ENCODE measurements at places on chromosomes 5 and 9. TPM values are rescaled to one million over a fixed set of nuclear protein-coding genes. Genes with fewer than 3 reads are reported as not detected.

DNA sequence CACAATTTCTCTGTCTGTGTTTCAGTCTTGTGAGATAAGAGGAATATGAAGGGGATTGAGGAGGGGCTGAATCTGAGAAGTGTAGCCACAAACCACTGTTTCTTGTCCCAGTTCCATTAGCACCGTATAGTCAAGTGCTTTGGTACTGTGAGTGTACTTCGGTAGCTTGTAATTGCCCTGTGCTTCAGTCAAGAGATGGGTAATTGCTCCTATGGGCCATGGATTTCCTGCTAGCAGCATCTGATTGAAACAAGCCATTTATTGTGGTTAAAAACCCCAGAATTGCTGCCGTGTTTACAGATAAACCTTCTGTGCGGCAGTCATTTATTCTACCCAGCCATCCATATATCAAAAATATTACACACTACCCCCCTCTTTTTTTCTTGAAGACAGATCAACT, 98.6 kb downstream of the MAT2B start:
- H3K36me3 ChIP-seq = no peaks in the 10 kb centered on the region
- no peaks in the 10 kb centered on the region for H3K27me3 ChIP-seq
- no peak overlapping the region for H3K27ac ChIP-seq
- no peaks in the 10 kb centered on the region for H3K4me1 ChIP-seq

GRCh38 chr9:113979343-113980127, 98.6 kb downstream of the AMBP start:
- no peak overlapping the region for H3K4me3 ChIP-seq
- H3K27me3 ChIP-seq = no peaks in the 10 kb centered on the region
- H3K27ac ChIP-seq = no peak overlapping the region

DNA sequence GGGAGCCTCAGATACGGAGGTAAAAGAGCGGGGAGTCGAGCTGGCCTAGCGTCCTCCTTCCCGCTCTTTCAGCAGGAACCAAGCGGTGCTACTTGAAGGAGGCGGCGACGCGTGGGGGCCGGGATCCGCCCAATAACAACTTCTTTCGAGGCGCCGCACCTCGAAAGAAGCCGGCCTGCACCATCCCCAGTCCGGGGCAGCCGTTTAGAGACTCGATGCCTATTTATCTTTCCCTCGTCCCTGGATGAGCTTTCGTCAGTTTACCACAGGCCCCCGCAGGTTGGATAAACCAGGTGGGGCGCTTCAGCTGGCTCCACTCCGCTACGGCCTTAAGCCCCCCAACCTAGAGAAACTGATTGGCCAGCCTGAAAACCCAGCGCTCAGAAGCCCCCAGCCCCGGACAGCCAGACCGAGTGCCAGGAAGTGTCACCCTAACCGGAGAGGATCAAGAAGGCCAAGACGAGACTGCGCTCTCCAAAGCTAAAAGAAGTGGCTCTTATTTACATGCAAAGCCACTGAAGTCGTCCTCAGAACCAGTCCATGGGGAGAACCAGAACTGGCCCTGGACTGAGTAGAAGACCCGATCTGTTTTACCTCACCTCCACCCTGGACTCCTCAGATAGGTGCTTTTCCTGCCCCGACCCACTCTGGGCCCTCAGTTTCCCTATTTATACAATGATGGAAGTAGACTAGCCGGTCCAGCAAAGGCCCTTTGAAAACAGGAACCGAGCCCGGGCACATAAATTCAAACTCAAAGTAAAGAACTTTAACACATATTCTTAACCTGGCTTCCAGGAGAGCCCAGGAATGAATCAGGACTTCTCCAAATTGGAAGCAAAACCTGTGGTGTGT, 1.4 kb downstream of the HAND1 start:
- H3K27ac ChIP-seq = no peak overlapping the region
- peaks cover 98% of the 10 kb centered on the region for H3K27me3 ChIP-seq
- no peak overlapping the region for H3K4me3 ChIP-seq
- no peak for DNase-seq

DNA sequence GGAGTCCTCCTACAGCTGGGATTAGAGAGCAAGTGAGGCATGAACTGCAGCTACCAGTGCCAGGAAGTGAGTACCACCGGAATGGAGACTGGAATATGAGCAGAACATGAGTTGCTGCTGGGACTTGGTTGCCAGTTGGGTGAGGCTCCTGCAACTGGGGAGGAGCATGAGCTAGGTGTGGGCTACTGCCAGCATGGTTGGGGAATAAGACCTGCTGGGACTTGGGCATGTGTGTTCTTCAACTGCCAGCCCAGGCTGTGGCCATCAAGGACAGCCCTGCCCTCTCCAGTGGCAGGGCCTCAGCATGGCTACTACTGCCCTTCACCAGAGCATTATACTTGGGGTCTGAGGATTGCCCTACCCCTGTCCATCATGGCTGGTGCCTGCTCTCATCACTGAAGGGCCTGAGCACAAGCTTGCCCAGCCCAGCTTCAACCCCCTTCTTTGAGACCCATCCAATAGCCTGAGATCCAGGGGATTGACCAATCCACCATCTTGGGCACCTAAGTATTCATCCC, 665.0 kb downstream of the ELAVL2 start:
- H3K36me3 ChIP-seq = no peaks in the 10 kb centered on the region
- H3K4me3 ChIP-seq = no peak overlapping the region
- no peaks in the 10 kb centered on the region for H3K4me1 ChIP-seq
- no peaks in the 10 kb centered on the region for H3K27me3 ChIP-seq

DNA sequence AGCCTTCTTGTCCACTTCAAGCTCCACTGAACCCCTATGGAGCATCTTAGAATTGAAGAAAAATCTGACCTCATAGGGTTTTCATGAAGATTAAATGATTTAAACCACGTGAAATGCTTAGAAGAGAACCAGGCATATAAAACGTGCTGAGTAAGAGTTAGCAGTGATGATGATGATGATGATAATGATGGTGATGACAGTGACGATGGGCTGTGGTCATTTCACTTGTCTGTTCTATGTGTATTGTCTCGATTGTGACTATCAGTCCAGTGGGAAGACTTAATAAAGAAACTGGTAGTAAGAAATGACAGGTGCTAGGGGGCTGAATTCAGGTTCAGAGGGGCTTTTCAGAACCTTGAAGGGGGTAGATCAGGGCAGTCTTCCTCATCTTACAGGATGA, 45.1 kb upstream of the CDKN2AIPNL start:
- H3K4me3 ChIP-seq = no peak overlapping the region
- no peaks in the 10 kb centered on the region for H3K27me3 ChIP-seq
- no peaks in the 10 kb centered on the region for H3K36me3 ChIP-seq
- peaks cover 11% of the 10 kb centered on the region for H3K4me1 ChIP-seq

GRCh38 chr9:19185191-19185590, 45.3 kb upstream of the DENND4C start:
- H3K27me3 ChIP-seq = no peaks in the 10 kb centered on the region
- no peaks in the 10 kb centered on the region for H3K36me3 ChIP-seq
- peaks cover 16% of the 10 kb centered on the region for H3K4me1 ChIP-seq
- no peak for DNase-seq

- no peak overlapping the region for H3K27ac ChIP-seq
- DNase-seq = peak; percentile 10
- no peaks in the 10 kb centered on the region for H3K27me3 ChIP-seq
- no peaks in the 10 kb centered on the region for H3K36me3 ChIP-seq
- peaks cover 4% of the 10 kb centered on the region for H3K4me1 ChIP-seq
- no peak overlapping the region for H3K4me3 ChIP-seq
Observed at GRCh38 chr9:35570709-35571504, 34.2 kb upstream of the TESK1 start.

- H3K4me1 ChIP-seq = no peaks in the 10 kb centered on the region
- H3K36me3 ChIP-seq = no peaks in the 10 kb centered on the region
- no peak within 1 kb of the TSS for H3K27ac ChIP-seq
- peak; percentile 90 for DNase-seq
- H3K27me3 ChIP-seq = no peaks in the 10 kb centered on the region
- H3K4me3 ChIP-seq = peak within 1 kb of the TSS; percentile 81
Observed at GRCh38 chr5:138138949-138139780, at the start of gene NME5. NME5 (minus strand) TSS chr5:138139428; CDS start chr5:138138780, 648 bp downstream.

DNA sequence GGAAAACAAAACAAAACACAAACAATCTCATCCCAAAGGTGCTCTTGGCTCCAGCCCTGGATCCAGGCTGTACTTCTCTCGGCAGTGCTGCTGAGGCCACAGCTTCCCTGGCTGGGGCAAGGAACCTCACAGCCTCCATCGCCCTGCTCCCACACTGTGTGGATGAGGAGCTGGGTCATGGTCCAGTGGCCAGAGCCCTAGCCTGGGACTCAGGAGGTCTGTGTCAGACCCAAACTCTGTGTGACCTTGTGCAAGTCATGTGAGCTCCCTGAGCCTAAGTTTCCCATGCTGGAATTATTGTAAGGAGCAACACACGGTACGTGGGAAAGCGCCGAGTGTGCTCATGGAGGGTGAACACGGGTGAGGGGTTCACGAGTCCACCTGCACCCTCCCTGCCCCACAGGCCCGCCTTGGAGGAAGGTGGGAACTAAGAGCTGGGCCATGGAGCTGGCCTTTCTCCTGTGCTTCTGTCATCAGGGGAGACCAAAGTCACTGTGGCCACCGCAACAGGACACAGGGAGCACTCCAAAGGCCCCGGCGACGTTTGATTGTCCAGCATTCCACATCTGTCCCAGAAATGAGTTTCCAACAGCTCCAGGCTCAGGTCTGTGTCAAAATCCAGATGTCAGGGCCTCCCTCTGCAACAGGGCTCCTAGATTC, 26.2 kb upstream of the SMU1 start:
- H3K27me3 ChIP-seq = no peaks in the 10 kb centered on the region
- H3K4me1 ChIP-seq = peaks cover 61% of the 10 kb centered on the region
- no peak overlapping the region for H3K4me3 ChIP-seq
- H3K27ac ChIP-seq = peak overlapping the region; percentile 79
- no peaks in the 10 kb centered on the region for H3K36me3 ChIP-seq

DNA sequence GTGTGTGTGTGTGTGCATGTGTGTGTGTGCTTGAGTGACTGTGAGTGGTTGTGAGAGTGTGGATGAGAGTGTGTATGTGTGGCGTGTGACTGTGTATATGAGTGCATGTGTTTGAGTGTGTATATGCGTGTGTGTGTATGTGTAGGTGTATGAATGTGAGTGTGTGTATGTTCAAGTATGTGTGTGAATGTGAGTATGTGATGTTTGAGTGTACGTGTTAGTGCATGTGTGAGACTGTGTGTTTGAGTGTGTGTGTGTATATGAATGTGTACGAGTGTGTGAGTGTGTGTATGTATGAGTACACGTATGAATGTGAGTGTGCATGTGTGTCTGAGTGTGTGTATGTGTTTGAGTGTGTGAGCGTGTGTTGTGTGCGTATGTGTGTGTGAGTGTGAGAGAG, 47.8 kb downstream of the KCNIP1 start:
- H3K4me1 ChIP-seq = peaks cover 3% of the 10 kb centered on the region
- peaks cover 4% of the 10 kb centered on the region for H3K27me3 ChIP-seq
- H3K4me3 ChIP-seq = no peak overlapping the region
- no peak overlapping the region for H3K27ac ChIP-seq

- H3K36me3 ChIP-seq = no peaks in the 10 kb centered on the region
- DNase-seq = no peak
- no peak overlapping the region for H3K4me3 ChIP-seq
- no peaks in the 10 kb centered on the region for H3K4me1 ChIP-seq
- no peak overlapping the region for H3K27ac ChIP-seq
Observed at GRCh38 chr5:23721336-23721735, 213.9 kb downstream of the PRDM9 start.

DNA sequence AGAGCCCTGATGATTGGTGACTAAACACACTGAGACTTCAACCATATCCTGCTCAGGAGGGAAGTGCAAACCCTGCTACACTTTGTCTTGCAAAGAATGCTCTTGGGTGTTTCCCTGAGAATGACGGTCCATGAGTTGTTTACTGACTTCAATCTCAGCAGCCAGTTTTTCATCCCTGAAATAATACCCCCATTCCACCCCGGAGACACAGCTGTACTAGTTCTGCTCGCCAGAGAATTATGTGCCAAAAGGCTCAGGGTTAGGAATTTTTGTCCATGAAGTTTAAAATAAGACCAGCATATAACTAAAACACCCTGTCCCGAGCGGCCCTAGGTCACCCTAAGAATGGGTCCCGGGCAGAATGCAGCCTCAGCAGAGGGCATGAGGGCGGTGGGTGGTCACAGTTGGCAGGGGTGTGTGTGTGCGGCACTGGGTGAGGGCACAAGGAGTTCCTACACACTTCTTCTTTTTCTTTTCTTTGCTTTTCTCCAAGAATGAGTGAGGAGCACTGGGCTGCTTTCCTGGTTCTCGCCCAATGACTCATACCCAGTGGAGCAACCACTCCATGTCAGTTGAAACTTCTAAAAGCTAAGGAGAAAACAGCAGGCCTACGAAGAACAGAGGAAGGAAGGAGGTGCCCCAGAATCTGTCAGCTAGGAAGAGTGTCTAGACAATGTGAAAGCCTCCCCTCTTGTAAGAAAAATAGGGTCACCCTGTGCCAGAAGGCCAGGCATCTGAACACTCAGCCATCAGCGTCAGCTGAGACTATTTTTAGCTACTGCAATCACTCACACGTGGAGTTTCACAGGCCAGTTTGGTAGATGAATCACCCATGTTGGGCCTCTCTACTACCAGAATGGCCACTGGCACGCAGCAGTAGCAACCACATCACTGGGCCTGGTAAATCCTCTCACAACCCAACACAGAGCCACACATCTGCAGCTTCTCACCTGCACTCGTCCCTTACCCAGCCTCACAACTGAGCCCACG, 105.9 kb downstream of the DPYSL3 start:
- peaks cover 60% of the 10 kb centered on the region for H3K4me1 ChIP-seq
- peaks cover 40% of the 10 kb centered on the region for H3K36me3 ChIP-seq
- H3K27ac ChIP-seq = peak overlapping the region; percentile 100
- H3K27me3 ChIP-seq = no peaks in the 10 kb centered on the region
- DNase-seq = peak; percentile 88

- H3K36me3 ChIP-seq = peaks cover 11% of the 10 kb centered on the region
- DNase-seq = peak; percentile 87
- H3K27me3 ChIP-seq = no peaks in the 10 kb centered on the region
- peaks cover 32% of the 10 kb centered on the region for H3K4me1 ChIP-seq
Observed at GRCh38 chr5:14775857-14776256, 95.7 kb downstream of the ANKH start.

Gene ACSL6
- not detected for total RNA-seq

Gene LMAN2
- total RNA-seq = 295 TPM

Gene TNC
- 611 TPM for total RNA-seq

Gene ADAMTS12
- 8.3 TPM for total RNA-seq

Gene GCNT4
- 2.7 TPM for total RNA-seq

Gene PTPRD
- 23.9 TPM for total RNA-seq

Gene ADGRD2
- total RNA-seq = not detected

Gene GABBR2
- 0.88 TPM for total RNA-seq

Data from osteoblast (primary cell).